ENCODE measurements at places on chromosomes 3 and 15.
A peak's percentile ranks its signal among the peaks of the same experiment; 100 is the strongest.

DNA sequence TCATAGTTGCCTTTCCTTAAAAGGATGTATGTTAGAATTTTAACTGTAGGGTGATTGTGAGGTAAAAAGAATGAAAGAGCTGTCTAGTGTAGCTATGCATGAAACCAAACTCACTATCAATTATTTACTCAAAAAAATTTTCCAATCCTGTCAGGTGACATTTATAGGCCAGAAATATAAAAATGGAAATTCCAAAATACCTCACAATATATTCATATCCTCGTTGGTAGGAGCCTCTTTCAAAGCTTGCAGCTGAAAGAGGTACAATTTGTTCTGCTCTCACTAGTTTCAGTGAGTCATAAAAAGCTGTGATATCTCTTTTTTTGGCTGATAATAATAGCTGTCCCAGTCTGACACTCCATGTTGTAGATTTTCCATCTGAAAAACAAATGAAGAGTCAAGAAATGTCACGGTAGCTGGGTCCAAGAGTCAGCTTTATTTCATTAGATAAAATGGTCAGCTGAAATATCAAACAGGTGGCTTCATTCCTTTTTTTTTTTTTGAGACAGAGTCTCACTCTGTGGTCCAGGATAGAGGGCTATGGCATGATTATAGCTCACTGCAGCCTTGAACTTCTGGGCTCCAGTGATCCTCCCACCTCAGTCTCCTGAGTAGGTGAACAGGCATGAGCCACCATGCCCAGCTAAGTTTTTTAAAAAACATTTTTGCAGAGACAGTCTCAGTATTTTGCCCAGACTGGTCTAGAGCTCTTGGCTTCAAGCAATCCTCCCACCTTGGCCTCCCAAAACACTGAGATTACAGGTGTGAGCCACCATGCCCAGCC, 50.8 kb upstream of the XRN1 start:
- DNase-seq, result no peak

DNA sequence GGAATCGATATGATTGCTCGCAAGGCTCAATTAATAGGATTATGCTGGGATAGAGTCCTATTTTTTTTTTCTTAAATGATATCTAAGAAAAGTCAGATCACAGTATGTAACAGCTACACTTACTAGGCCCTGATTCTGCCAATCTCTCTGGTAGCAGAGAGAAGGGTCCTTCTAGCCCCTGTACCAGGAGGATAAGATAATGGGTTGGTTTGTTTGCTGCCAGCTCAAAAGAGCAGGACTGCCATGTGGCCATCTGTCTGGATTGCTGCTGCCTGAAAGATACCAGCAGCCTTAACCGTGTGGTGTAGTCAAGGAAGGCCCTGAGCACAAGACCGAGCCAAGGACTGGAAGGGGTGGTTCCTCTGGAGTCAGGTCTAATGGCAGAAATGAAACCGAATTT, 236.4 kb downstream of the KLF13 start:
- DNase-seq, result no peak

DNA sequence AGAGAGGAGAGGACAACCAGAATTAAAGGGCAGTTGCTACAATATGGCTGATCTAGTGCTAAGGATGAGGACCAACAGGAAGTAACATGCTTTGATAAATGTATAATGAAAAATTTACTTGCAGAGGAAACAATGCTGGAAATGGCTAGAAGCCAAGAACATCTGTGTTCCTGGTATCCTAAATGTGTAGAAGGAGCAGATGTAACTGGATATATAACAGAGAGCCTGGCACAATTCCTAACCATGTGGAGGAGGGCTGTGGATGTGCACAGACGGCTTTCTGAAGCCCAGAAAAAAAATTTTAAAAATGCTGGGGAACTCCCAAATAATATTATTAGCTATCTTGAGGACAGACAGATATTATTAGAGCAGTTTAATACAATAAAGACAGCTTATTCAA, 159.4 kb upstream of the GBE1 start:
- DNase-seq, result peak; percentile 10

- DNase-seq, result no peak
These were observed 48.1 kb downstream of the ADAMTS7 start for GRCh38 chr15:78762985-78763795.

GRCh38 chr3:38038447-38038911, 529 bp upstream of the DLEC1 start:
- no peak for DNase-seq

- no peak for DNase-seq
These were observed 26.3 kb downstream of the LIPC start for GRCh38 chr15:58458076-58458475.

DNA sequence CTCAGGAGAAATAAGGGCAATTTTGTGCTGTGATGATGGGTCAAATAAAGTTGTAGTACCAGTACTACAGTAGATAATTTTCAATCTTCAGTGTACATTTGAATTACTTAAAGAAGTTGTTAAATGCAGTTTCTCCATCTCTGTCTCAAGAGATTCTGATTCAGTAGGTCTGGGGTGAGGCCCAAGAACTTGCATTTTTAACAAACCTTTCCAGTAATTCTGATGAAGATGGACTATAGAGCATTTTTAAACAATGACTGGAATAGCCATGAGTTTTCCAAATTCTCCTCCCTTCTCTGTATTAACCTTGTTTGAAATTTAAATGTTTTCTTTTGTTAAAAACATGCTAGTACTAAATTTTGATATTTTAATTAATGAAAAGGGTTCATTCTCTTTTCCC, 127.0 kb upstream of the CD96 start:
- no peak for DNase-seq

DNA sequence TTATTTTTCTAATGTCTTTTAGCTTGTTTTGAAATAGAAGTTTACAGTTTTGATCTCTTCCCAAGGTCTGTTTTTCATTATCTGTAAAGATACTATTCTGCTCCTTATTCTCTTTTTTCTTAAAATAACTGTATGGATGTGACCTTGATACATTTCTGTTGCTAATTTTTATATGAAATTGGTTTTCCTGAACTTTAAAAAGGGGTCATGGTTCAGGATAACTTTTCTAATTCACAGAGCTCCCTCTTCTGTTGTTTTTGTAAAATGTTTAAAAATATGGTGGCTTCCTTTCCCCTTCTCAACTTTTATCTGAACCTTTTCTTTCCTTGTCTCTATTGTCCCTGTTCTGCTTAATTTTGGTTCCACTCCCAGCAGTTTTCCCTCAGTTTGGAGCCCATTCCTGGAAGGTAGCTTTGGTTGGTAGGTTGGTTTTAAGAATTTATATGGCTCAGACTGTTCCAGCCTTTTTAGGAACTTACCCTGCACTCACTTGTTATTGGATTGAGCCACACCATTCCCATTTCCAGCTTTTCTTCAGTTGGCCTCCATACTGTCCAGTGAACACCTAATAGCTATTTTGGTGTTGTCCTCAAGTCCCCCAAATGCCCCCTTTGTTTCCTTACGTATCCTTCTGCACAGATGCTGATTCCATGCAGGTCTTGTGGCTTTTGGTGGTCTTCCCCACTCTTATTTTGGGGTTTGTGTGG, 70.3 kb downstream of the SLMAP start:
- DNase-seq, result no peak

DNA sequence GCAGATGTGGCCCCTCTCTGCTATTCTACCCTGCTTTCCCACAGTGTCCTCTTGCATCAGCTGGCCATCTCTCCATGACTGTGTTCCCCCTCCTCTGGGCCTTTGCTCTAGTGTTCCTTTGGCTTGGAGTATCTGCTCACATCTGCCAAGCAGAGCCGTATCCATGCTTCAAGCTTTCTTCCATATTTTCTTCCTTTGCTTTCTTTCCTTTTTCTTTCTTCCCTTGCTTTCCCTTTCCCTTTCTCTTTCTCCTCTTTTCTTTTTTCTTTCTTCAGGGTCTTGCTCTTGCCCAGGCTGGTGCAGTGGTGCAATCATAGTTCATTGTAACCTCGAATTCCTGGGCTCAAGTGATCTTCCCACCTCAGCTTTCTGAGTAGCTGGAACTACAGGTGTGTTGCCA, 12.6 kb downstream of the KLHL18 start:
- no peak for DNase-seq

DNA sequence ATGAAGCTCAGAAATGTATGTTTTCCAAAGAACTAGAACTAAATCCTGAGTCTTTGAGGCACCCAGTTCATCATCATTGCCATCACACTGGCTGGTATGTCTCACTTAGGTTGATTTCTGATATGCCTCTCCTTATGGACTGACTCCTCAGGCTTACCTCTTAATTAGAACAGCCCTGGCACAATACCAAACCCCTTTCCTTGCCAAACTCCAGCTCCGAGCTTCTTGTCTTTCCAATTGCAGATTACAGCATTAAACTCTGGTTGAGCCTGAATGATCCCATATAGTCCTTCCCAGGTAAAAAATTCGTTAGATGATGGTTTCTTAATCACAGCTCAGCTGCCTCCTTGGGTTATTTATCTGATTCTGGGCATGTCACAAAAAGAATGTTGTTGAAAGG, 66.3 kb downstream of the RTP4 start:
- no peak for DNase-seq

- peak; percentile 69 for DNase-seq
These were observed 106.7 kb upstream of the SNRPN start for GRCh38 chr15:24848050-24848449.

- DNase-seq, result no peak
These were observed 128.5 kb downstream of the C3orf70 start for GRCh38 chr3:185024406-185024805.

DNA sequence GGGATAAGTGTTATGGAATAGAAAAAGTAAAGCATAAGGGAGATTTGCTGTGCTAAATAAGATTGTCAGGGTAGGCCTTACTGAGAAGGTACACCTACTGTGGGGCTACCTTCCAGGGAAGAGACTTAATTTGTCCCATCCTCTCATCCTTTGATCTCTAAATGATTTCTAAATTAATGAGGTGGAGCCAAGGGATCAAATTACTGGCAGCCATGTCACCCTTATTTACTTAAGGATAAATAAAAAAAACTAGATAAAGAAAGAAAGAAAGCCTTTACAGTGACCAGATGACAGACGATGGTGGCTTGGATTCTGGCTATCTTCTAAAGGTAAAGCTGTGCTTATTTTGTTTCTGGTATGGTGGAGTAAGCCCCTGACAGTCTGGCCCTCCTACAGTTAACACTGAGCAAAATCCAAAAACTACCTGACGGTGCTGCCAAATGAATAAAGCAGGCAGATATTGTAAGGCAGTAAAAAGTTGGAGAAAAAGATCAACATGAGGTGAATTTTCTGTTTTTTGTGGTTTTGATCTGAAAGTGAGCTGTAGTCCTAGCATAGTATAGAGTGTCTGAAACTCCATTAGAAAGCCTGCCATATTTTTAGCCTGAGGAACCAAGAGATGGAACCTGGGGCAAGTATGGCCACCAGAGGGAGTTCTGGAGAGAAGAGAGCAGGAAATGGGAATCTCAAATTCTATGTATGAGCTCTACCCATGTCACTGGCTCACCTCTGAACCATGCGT, 285.1 kb upstream of the MANF start:
- DNase-seq, result peak; percentile 39
